Cardiac ventricle fibroblast (primary cell): ENCODE measurements at places on chromosomes 4 and X. TPM values are rescaled to one million over a fixed set of nuclear protein-coding genes. Genes with fewer than 3 reads are reported as not detected.

EREG gene
- total RNA-seq = 0.25 and 0.54 TPM in 2 replicates

ADAMTS3 gene
- 1.7 and 2.9 TPM in 2 replicates for total RNA-seq

CTSO gene
- total RNA-seq = 27.5 and 28.2 TPM in 2 replicates

PFKFB1 gene
- not detected in 2 replicates for total RNA-seq

MAGEB10 gene
- total RNA-seq = not detected in 2 replicates

SMARCA1 gene
- 42.6 and 55.9 TPM in 2 replicates for total RNA-seq

ETDB gene
- not detected in 2 replicates for total RNA-seq

RTL9 gene
- 0.06 and 0.15 TPM in 2 replicates for total RNA-seq
